ENCODE measurements at places on chromosomes 5 and 9. TPM values are rescaled to one million over a fixed set of nuclear protein-coding genes. Genes with fewer than 3 reads are reported as not detected.

GRCh38 chr9:80382211-80382891, 810.6 kb downstream of the TLE4 start:
- no peak for DNase-seq

DNA sequence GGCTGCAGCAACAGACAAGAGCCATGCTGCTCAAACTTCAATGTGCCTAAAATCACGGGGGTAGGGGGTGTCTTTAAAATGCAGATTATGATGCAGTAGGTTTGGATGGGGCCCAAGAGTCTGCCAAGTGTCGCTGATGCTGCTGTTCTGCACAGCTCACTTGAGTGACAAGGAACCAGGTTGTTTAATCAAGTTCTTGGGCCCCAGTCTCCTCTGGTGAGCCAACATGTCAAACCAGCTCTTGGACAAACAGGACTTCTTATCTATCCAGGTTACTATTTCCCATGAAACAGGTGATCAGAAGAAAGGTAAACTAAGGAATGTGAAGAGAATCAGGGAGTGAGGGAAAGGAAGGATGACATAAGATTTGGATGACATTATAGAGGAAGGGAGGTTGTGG, 78.0 kb downstream of the APBA1 start:
- DNase-seq, result no peak

DNA sequence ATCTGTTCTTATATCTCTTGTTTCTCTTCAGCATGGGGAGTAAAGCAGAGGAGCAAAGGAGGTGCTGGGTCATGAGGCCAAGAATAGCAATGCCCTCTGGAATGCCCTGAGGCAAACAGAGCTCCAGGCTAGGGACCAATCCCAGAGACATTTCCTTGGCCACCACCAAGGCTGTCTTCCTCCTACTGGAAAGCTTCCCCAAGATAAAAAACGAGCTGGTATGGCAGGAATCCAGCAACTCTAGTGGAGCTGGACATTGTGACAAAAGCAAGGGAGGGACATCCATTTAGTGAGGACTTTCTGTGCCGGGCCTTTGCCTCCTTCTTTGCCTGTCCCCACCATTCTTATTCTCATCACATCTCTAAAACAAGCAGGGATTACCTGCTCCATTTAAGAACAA, 161.6 kb downstream of the ASTN2 start:
- DNase-seq, result no peak

- DNase-seq, result no peak
These were observed 403.0 kb downstream of the GADD45G start for GRCh38 chr9:90007516-90008440.

DNA sequence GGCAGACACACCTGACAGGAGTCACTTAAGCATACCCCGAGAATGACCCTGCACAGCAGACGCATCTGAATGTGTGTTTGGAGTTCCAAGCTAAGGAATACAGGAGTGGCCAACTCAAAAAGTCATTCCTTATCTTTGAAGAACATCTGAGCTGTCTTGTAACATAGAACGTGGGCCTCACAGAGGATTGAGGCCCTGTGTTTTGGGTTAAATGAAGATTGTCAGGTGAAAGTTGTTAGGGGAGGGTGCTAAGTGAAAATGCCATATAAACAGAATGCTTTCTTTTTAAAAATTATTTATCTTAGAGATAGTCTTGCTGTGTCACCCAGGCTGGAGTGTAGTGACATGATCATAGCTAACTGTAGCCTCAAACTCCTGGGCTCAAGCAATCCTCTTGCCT, 100.9 kb downstream of the PIK3R1 start:
- DNase-seq, result no peak

- DNase-seq, result no peak
These were observed 14.3 kb upstream of the CACFD1 start for GRCh38 chr9:133445293-133445969.

GRCh38 chr5:131224387-131225201, 39.3 kb upstream of the CDC42SE2 start:
- no peak for DNase-seq

GRCh38 chr9:137242269-137243203, 1.4 kb downstream of the TUBB4B start:
- no peak for DNase-seq

- no peak for DNase-seq
These were observed 74.3 kb downstream of the MUSK start for GRCh38 chr9:110742741-110743371.

GRCh38 chr9:106310782-106311181, 552.2 kb upstream of the ZNF462 start:
- DNase-seq, result no peak

GRCh38 chr5:33067291-33067690, 356.2 kb downstream of the NPR3 start:
- DNase-seq, result no peak

- DNase-seq, result no peak
These were observed 612.6 kb upstream of the CLINT1 start for GRCh38 chr5:158471535-158471924.

- no peak for DNase-seq
These were observed 522 bp downstream of the CDK20 start for GRCh38 chr9:87973730-87974292.

- no peak for DNase-seq
These were observed 393.9 kb upstream of the RIOK2 start for GRCh38 chr5:97576956-97577355.

GRCh38 chr9:96719521-96719920, 58.4 kb downstream of the ZNF510 start:
- no peak for DNase-seq

DNA sequence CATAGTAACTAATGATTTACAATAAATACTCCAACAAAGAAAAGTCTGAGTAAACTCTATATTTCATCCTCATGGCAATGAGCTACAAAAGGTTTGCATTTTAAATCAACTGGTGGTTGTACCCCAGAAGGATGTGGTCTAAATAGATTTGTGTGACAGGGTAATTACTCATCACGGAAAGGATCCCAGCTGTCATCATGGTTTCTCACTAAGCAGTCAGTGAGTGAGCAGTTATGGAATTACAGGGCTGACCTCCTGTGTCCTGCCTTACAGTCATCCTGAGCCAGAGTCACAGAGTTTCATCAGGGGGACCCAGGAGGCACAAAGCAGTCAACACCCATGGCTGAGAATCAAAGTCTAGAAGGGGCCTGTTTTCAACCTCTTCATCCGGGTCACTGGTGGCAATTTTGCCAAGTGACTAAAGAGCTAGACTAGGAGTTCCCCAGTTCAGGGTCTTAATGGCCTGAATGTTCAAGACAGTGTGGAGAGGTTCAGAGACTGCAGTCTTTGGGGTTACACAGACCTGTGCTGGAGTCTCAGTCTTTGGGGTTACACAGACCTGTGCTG, 210.7 kb upstream of the SLC24A2 start:
- DNase-seq, result no peak

GRCh38 chr5:53476019-53476418, 4.4 kb upstream of the FST start:
- DNase-seq, result no peak

- no peak for DNase-seq
These were observed 11.4 kb downstream of the BASP1 start for GRCh38 chr5:17228821-17229291.

- no peak for DNase-seq
These were observed 13.2 kb upstream of the AUH start for GRCh38 chr9:91374939-91375338.

DNA sequence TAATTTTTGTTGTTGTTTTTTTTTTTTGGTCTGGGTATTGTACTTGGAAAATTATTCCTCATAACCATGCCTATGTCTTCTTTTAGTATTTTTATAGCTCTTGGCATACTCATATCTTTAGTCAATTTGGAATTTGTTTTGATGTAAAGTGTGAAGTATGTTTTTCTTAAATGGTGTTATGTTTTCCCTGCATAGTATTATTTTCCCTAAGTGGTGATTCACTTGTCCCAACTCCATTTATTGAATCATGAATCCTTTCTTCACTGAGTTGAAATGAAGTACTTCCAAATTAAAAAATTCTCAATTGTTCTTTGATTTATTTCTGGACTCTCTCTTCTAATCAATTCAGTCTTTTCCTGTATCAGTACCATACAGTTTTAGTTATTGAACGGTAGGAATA, 46.5 kb downstream of the POLK start:
- no peak for DNase-seq

- no peak for DNase-seq
These were observed 31.9 kb downstream of the OR2K2 start for GRCh38 chr9:111298111-111298510.

GRCh38 chr5:158701406-158702177, 398.1 kb downstream of the EBF1 start:
- DNase-seq, result no peak

GRCh38 chr5:116872986-116873385, 298.4 kb upstream of the SEMA6A start:
- no peak for DNase-seq

GRCh38 chr5:78289911-78290310, 4.6 kb downstream of the AP3B1 start:
- DNase-seq, result no peak

GRCh38 chr9:6702707-6703106, 55.1 kb upstream of the KDM4C start:
- no peak for DNase-seq

DNA sequence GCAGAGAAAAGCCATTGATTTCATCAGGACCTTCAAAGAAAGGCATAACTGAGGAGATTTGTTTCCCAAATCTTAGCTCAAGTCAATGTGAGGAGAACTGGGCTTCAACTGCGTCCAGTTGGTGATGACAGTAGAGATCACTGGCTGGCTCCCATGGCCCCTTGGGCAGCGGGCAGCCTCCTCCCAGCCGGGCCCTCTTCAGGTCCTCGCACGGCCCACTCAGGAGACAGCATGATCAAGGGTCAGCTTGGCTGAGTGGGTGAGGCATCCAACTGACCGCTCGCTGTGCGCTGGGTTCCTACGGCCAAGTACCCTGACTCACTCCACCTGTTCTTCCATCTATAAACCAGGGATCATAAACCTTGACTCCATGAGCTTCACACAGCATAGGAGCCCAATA, 274.0 kb downstream of the NSG2 start:
- no peak for DNase-seq

DNA sequence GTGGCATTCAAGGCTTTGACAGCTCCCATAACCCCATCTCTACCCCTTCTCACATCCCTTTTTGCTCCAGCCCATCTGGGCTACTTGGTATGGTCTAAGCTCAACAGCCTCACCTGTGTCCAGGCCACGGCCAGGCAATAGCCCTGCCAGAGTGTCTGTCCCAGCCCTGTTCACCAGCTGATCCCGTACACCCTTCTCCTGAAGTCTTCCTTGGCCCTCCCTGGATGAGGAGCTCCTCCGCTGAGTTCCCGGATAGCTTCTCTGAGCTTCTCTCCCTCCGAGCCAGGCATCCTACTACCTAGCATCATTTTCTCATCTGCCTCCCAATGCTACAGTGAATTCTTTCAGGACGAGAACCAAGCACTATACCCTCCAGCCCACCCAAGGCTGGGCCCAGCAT, 208.2 kb downstream of the DAB2IP start:
- no peak for DNase-seq

DNA sequence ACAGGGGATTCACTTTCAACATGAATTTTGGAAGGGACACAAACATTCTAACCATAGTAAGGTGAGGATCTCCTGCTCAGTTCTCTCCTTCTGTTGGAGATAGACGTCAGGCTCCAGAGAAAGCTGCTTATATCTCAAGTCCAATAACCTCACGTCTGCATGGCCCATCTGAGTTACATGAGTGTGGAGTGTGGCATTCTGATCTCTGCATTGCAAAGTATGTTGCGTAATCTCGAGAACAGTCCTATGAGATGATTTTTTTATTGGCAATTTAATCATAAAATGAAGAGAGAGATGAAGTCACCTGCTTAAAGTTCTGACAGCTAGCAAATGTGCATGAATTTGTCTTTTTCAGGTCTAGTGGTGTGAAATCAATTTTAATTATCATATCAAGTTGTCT, 118.8 kb downstream of the SLC12A2 start:
- no peak for DNase-seq

- DNase-seq, result no peak
These were observed 345.0 kb downstream of the NNT start for GRCh38 chr5:43947935-43948334.

GRCh38 chr9:128415281-128415680, 5.4 kb upstream of the CERCAM start:
- DNase-seq, result no peak

DNA sequence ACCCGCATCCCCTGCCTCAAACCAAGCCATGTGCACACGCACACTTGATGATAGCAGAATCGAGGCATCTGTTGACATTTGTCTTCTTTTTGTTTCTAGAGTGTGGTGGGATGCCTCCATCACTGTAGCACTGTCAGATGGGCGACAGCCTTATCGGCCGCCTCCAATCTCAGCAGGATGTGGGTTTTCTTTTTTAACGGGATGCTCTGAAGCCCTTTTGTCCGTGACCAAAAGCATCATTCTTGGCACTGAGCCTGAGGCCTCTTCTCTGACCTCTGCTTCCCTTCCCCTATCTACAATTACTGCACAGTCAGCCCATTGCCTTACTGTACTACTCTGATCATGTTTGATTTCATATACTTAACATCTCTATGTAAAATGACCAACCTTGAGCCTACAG, 78.3 kb downstream of the LMNB1 start:
- DNase-seq, result no peak

TRIM32 gene
- total RNA-seq, result 24.4 TPM

IL3 gene
- not detected for total RNA-seq

OR1J1 gene
- not detected for total RNA-seq

ZNF618 gene
- 24.2 TPM for total RNA-seq

WNT8A gene
- total RNA-seq, result not detected

BTNL8 gene
- total RNA-seq, result not detected

FAM219A gene
- 15.2 TPM for total RNA-seq

KCNN2 gene
- 0.80 TPM for total RNA-seq

ACTBL2 gene
- not detected for total RNA-seq

JAK2 gene
- 31.4 TPM for total RNA-seq

S100Z gene
- total RNA-seq, result 1.2 TPM

DAB2 gene
- total RNA-seq, result 34.1 TPM

CRHBP gene
- 2.8 TPM for total RNA-seq

TAS2R1 gene
- not detected for total RNA-seq

PCDHGC4 gene
- 3.6 TPM for total RNA-seq

ADRA1B gene
- total RNA-seq, result 2.0 TPM

Data from ovary (tissue), 10 donors.